ENCODE measurements at places on chromosomes 13 and 19. TPM values are rescaled to one million over a fixed set of nuclear protein-coding genes. Genes with fewer than 3 reads are reported as not detected.

ZNF446 gene
- 6.7 TPM for polyA plus RNA-seq

OR7A5 gene
- polyA plus RNA-seq: not detected

CABP5 gene
- not detected for polyA plus RNA-seq

MUC16 gene
- polyA plus RNA-seq: not detected

ZNF235 gene
- 3.1 TPM for polyA plus RNA-seq

Measured in IgD-negative memory B cell (primary cell).